GM13977 (cell line): ENCODE measurements at places on chromosomes 4 and X.

DNA sequence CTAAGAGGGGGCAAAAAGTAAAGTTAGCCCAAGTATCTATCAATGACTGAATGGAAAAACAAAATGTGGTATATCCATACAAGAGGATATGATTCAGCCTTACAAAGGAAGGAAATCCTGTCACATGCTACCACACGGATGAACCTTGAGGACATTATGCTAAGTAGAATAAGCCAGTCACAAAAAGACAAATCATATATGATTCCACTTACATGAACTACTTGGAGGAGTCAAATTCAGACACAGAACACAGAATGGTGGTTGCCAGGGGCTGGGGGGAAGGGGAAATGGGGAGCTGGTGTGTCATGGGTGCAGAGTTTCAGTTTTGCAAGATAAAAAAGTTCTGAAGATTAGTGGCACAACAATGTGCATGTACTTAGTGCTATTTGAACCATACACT, 101.8 kb downstream of the SH3KBP1 start:
- no peak for DNase-seq

GRCh38 chr4:142419712-142420111, 426.4 kb downstream of the INPP4B start:
- DNase-seq, result no peak

GRCh38 chr4:173264245-173264644, 69.9 kb downstream of the HMGB2 start:
- no peak for DNase-seq

GRCh38 chrX:78326401-78326800, 1.0 kb downstream of the CYSLTR1 start:
- no peak for DNase-seq

DNA sequence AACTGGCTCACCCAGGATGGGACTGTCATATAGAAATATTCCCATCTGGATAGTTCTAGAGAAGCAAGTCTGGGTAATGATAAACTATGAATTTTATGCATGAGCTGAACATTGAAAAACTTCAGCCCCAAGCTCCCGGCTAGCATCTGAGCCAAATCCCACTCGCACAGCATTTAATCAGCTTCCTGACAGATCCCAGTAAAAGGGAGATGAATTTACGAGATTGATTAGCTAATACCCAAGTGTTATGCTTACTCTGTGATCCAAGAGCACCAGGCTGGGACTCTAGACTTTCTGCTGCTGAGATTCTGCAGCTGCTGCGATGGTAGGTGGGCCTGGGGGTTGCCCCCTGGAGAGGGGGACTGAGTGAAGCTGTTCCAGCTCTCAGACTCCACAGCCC, 28.0 kb downstream of the FRMPD3 start:
- DNase-seq, result no peak

- no peak for DNase-seq
Observed at GRCh38 chr4:41525129-41525528, 12.8 kb upstream of the LIMCH1 start.

DNA sequence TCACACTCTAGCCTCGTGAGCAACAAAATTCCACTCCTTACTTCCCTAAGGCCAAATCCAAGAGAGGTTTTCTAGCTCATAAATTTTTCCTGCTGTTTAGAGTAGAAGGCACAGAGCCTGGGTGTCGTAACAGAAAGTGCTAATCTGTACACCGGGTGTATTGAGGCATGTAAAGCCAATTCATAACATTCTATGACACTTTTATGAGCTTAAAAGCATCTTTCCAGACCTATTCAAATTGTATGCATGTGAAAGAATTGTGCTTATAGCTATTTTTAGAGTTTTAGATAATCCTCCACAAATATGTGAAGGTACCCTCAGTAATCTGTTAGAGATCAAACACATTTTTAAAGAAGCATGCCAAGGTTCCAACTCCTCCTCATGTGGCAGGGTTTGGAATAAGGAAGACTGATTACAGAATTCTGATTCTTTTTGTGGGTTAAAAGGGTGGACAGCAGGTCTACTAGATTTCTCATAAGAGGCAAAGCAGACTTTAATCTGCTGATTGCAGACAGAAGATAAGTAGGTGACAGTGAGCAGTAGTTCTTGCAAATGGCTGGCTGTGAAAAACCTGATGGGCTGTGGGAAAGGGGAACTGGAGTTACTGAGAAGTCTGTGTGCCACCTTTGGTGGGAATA, 25.5 kb upstream of the LRCH2 start:
- DNase-seq, result no peak

DNA sequence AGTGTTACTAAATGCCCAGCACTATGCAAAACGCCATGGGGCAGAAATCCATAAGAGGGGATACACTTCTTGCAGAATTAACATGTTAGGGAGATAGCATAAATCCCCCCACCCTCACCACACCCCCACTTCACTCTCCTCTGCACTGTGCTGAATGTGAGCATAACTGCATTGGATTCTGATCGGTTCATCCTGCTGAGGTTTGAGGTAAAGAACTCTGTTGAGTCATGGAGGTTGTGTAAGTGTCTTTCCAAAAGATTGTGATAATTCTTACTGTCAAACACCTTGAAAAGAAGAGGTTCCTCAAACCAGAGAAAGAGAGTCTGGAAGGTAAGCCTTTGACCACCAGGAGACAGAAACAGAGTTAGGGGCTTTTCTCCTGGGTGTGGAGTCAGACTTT, 43.6 kb downstream of the RBM47 start:
- DNase-seq, result no peak

GRCh38 chrX:56784666-56785065, 55.6 kb downstream of the NBDY start:
- DNase-seq, result no peak

DNA sequence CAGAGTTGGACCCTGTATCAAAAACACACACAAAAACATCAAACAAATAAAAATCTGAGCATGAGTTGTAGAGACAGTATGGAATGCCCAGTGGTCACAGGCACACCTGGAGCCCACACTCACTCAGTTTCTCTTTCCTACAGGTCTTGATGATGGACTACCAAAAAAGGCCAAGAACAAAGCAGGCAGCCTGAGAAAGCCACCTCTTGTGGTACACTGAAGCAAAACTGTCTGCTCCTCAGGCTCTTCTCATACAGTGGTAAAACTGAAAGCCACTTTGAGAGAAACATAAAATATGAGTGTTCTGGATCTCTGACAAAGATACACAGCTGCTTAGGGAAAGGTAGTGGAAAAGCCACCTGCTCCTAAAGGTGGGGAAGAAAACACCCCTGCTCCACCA, 1206.9 kb downstream of the FSTL5 start:
- DNase-seq, result no peak

DNA sequence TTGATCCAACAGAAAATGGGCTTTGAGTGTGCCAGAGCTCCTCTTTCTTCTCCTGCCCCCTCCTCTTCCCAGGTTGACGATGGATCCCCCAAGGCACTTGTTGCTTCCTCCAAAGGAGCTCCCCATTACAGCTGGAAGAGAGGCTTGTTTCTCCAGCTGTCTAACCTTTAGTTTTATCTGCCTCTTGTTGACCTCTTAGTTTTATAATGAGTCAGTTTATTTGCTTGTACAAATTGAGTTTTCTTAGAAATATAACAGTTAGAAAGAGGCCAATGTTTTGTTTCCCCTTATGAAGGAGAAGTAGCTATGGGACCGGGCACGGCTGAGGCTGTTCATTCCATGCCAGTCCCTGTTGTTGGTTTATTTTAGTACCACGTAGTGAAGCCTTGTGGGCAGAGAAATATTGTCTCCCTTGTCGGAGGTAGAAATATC, 158.2 kb downstream of the SPRY1 start:
- DNase-seq, result no peak

GRCh38 chrX:53990171-53990570, 54.1 kb downstream of the PHF8 start:
- no peak for DNase-seq

DNA sequence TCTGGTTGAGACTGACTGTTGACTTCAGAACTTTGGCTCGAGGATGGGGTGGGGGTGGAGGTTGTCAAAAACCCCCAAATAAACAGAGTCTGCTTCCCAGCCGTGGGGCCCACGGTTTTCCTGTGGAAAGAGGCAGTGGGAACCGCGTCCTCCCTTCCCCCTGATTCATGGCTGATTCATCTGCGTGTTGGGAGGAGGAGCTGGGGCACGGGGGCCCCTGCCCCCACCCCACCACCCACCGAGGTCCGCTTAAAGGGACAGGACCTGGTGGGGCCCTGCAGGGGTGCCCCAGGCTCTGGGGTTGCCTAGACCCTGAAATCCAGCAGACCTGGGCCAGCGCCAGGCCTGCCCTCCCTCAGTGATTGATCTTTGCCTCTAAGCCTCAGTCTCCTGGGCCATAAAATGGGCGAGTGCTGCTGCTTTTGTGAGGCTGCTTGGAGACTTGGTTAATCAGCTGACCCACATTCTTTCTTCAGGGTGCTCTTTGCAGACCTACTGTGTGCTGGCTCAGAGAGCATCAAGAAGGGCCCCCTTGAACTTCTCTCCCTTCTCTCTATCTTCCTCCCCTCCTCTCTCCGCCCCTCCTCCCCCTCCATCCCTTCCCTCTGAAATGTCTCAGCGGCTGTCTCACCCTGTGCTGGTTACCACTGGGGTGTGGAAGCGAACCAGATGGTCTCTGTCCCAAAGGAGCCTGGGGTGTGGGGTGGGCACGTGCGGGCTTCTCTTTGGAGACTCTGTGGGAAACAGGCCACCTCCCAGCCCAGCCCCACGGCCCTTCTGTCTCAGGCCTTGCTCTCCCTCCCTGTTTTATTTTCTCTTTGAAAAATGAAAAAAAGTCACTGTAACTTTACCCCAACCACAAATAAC, 9.1 kb downstream of the HTRA3 start:
- no peak for DNase-seq
